ENCODE measurements at places on chromosomes 5 and 9. TPM values are rescaled to one million over a fixed set of nuclear protein-coding genes. Genes with fewer than 3 reads are reported as not detected.
A peak's percentile ranks its signal among the peaks of the same experiment; 100 is the strongest.

NTNG2 gene
- polyA plus RNA-seq, result 0.60 TPM

DNA sequence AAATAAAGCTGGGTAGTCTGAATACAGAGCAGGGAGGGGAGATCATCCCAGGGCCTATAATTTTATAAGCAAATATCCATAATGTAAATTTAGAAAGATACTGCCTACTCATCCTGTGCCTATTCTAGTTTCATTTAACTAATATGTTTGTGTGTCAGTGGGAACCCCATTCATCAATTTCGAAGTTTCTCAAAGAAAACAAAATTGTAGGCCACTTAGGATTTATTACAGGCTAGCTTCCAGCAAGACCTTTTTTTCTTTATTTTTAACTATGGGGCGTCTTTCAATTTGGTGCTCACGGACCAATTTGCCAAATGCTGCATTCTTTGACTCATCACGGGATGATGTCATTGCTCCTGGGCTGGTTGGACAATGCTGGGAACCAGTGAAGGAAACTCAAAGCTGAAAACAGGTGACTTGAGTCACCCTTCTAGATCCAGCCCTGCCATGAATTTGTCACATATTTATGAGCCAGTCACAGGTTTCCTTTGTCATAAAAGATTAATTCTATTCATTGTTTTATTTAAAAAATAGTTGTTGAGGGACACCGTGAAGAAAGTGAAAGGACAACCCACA lies 13.4 kb downstream of the PCSK5 start:
- DNase-seq, result peak; percentile 71

DNA sequence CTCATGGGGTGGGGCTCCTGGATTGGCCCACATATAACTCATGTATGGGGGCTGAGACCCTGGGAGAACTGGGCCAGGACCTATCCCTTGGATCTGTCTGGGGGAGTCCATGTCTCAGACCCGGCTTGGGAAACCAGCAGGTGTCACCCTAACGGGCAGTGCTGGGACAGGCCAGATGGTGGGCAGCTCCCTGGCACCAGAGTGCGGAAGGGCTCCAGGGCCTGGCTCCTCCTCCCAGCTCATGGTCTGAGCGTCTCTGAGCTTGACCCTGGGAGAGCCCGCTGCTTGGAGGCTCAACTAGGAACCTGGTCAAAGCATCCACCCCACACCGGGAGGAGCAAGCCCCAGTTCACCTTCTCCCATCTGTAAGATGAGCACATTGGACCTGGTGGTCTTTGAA lies 15.5 kb upstream of the NCS1 start:
- DNase-seq, result no peak

GRCh38 chr5:127555826-127556225 lies 38.4 kb downstream of the PRRC1 start:
- no peak for DNase-seq

PCDHGA3 gene
- 0.19 TPM for polyA plus RNA-seq

DNA sequence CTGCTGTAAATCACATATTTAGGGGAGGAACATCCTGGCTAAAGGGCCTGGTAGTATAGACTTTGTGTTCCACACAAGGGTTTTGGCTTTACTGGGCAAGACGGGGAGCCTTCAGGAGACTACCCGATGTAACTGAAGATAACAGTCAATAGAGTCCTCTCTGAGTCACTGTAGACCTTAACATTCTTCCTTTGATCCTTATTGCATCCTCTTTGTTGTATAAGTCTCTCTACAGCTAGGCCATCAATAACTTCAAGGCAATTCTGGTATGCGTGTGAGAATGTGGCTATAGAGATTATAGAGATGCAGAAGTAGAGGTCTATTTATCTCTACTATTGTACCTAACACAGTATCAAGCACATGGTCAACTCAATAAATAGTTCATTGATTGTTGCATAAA lies 67.3 kb upstream of the STK32A start:
- DNase-seq, result no peak

DNA sequence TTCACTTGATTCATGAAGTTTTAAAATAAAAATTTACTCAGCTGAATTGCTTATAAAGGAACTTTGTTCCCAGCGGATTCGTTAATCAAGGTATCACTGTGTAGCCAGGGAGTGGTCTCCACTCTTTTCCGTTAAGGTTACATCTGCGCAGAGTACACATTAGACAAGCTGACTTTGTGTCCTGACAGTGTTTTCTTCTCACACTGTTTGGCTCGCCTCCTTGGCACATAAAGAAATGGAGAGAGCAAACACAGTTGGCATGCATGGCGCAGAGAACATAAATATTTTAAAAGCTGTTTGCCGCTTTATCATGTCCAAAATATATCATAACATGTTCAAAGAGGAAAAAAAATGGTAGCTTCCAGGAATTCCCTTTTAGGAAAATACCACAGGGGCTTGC lies 153.2 kb downstream of the EDIL3 start:
- DNase-seq, result no peak

DNA sequence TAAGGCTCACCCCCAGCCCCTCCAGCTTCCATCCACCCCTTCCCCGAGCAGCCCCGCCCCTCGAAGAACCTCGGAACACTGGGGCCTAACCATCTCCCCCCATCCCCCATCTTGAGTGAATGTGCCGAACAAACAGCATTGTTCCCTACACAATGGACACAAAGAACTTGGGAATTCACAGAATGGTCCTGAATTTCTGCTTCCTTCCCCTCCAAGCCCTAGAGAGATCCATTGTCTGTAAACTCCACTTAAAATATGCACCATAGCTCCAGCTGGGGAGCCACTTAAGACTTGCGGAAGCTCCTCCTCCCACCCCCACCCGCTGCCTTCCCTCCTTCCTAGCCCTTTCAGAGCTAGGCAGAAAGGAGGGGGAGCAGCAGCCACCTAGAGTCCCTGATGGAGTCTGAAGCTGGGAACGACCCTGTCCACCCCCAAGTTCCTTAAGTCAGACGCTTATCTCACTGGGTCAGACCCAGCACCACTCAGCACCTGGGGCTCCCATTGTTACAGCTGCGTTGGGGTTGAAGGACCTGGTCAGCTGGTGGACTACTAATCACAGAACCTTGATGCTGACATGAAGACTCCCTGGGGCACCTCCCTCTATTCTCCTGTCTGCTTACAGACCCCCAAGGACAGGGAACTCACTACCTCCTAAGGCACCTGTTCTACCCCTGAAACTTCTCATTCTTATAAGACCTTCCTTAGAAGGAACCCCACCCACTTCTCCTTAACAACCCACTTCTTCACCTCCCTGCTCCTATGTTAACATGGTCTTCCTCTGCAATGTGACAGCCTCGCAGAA lies 61.4 kb downstream of the PCDH1 start:
- no peak for DNase-seq

SLC27A6 gene
- not detected for polyA plus RNA-seq

- no peak for DNase-seq
Measured at GRCh38 chr9:108550106-108550505, 305.7 kb downstream of the ACTL7B start.

DNA sequence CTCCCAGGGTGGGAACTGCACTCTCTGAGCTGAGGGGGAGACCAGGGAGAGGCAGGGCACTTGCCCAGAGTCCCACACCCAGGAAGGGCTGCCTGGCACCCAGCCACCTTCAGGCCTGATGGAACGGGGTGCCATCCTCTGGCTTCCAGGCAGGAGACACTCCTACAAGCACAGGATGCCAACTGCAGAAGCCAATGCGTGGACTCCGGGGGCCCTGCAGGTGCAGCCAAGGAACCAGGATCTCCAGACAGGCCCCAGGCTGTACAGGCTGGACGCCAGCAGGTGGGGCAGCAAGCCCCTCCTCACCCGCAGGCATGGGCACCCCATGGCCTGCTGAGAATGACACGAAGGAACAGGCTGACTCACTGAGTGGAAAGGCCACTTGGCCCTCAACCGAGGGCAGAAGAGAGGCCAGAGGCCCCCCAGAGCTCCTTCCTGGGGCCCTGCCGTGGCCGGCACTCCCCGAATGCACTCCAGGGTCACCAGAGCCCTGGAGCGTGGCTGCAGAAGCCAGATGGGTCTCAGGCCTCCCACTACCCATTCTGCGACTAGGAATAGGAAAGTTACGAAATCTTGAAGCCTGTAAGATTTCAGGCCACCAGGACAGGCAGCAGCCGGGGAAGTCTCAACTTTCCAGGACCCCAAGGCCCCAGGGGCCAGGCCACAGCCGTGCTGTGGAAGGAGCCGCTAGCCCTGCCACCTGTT lies 15.7 kb downstream of the NACC2 start:
- peak; percentile 78 for DNase-seq

- no peak for DNase-seq
Measured at GRCh38 chr5:175159956-175160355, 284.0 kb downstream of the DRD1 start.

DNA sequence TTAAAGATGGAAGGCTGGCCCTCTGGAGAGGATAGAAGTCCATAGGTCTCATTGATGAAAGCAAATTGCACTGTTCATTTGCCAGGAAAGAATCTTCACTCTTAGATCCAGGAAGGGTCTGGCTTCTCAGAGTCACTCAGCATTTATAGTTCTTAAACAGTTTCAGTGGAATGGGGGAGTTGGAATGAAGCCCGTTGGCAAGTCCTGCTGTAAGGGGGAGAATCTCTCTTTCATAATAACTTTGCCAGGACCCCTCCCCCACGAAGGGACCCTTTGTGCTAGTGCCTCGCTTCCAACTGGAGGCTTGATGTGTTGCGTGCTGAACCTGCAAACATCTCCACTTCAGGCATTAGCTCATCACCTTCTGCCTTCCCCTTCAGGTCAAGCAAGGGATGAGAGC lies 57.1 kb downstream of the ENTREP1 start:
- DNase-seq, result no peak

DMGDH gene
- not detected for polyA plus RNA-seq

IFNK gene
- not detected for polyA plus RNA-seq

DNA sequence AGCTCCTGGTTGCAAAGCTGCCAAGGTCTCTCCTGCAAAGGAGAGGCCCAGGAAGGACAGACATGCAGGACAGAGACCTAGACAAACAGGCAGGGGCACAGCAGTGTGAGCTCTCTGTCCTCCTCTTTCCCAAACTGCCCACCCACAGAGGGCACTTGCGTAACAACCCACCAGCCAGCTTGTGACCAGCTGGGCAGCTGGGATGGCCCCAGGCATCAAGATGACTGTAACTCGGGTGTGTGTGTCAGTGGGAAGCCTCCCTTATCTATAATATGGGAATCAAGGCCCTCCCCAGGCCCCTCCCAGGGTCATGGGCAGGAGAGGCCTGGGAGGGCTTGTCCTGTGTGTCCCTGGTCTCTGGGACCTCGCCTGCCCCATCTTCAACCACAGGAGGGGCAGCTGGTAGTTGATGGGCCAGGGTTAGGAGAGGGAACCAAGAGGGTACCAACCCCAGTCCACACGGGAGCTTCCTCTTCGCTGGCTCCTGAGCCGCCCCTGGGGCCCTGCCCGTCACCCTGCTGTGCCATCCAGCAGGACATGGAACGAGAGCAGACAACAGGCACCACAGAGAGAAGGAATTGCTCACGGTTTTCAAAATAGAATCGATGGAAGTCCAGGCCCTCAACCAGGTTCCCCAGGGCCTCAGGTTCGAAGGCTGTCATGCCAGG lies 37.9 kb downstream of the SLC6A7 start:
- DNase-seq, result no peak

- no peak for DNase-seq
Measured at GRCh38 chr5:133977161-133977787, 8.8 kb upstream of the C5orf15 start.

DNA sequence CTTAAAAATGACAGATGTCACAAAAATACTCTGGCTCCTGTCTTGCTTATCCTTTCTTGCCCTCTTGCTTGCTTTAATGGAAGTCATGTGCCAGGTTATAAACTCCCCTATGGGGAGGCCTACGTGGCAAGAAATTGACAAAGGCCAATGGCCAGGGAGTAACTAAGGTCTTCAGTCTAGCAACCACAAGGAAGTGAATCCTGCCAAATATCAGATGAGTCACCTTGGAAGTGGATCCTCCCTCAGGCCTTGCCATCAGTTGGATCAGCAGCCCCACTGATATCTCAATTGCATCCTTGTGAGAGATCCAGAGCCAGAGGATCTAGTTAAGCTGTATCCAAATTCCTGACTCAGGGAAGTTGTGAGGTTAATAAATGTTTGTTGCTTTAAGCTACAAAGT lies 82.8 kb downstream of the CAAP1 start:
- no peak for DNase-seq

- DNase-seq, result peak; percentile 63
Measured at GRCh38 chr5:140342287-140342686, 4.1 kb downstream of the HBEGF start.

TMEM203 gene
- polyA plus RNA-seq, result 27.5 TPM

SLC6A3 gene
- polyA plus RNA-seq, result not detected

GRCh38 chr9:15640121-15640520 lies 87.3 kb downstream of the CCDC171 start:
- DNase-seq, result no peak

DNA sequence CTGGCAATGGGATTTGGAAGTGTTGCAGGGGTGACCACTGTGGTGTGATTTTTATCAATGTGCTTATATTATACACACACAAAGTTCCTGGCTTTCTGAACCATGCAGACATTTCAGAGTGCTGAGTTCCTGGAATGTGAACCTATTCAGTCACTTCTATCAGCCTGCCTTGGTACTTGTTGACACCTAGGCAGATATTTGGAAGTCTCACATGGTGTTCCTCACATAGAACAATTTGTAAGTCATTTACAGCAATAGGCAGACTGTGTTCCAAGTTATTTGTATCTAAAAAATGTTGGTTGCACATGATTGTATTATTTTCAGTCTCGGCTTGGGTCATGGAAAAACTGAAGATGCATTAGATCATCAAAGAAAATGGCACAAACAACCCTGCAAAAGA lies 182.2 kb downstream of the SREK1 start:
- no peak for DNase-seq

C8G gene
- 11.1 TPM for polyA plus RNA-seq

GDNF gene
- polyA plus RNA-seq, result 0.63 TPM

DNA sequence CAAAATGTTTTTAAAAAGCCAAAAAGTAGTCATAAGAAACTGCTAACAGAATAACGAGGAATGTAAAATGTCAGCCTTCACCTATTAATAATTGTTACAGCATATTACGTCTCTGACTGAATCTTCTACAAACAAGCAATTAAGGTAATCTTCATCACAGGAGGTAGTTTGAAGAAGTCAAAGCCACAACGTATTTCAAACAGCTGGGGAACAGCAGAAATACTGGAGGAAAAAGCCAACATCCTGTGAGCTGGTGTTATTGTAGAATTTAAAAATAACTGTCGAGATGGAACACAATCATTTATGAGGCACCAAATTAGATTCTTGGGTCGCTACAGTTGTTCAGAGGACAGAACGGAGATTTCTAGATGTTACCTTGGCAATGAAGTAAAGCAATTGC lies 450.5 kb downstream of the AGTPBP1 start:
- no peak for DNase-seq

Measured in sigmoid colon (tissue), 7 donors.